Stimulated activated CD8-positive, alpha-beta memory T cell treated with anti-CD3 and anti-CD28 coated beads, Interleukin-4, amount 100 ng/mL, for 4 hours (primary cell): ENCODE measurements at places on chromosomes 1 and 21.

GRCh38 chr1:202311875-202312635 is 29.7 kb downstream of the UBE2T start:
- no peak for DNase-seq

GRCh38 chr1:112358798-112359408 is 37.1 kb upstream of the CTTNBP2NL start:
- no peak for DNase-seq

GRCh38 chr1:208291923-208292711 is 47.9 kb upstream of the PLXNA2 start:
- no peak for DNase-seq

DNA sequence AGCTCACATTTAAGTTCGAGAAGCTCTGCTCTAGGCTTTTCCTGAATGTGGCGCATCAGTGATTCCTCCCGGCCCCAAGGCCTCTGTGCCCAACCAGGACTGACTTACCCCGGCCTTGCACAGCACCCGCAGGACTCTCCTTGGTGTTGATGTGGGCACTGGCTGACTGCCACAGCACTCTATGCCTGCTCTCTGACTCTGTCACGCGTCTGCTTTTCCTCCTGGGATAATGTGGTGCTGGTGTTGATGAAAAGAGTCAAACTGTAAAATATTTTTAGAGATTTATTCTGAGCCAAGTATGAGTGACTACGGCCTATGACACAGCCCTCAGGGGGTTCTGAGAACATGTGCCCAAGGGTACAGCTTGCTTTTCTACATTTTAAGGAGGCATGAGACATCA is 15.5 kb upstream of the SLC2A5 start:
- DNase-seq, result no peak

GRCh38 chr1:199291022-199291740 is 652.3 kb downstream of the PTPRC start:
- DNase-seq, result no peak

DNA sequence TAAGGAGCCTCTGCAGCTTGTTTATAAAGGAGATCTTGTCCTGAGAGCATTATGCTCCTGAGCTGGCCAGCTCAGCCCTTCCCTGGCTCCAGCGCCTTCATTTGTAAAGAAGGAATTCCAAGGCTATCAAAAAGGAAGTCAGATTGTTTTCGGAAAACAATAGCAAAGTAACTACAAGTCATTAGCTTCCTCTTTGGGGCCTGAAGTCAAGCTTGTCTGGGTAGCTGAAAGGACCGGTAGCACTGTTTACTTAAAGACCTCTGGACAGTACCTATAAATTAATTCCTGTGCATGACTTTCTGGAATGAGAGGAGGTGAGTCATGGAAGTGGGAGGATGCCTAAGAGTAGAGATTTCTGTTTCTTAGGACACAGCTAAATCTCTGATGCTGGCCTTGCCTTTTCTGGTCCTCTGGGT is 20.7 kb upstream of the GJA5 start:
- DNase-seq, result no peak

GRCh38 chr21:15390049-15390448 is 325.2 kb upstream of the NRIP1 start:
- DNase-seq, result no peak

DNA sequence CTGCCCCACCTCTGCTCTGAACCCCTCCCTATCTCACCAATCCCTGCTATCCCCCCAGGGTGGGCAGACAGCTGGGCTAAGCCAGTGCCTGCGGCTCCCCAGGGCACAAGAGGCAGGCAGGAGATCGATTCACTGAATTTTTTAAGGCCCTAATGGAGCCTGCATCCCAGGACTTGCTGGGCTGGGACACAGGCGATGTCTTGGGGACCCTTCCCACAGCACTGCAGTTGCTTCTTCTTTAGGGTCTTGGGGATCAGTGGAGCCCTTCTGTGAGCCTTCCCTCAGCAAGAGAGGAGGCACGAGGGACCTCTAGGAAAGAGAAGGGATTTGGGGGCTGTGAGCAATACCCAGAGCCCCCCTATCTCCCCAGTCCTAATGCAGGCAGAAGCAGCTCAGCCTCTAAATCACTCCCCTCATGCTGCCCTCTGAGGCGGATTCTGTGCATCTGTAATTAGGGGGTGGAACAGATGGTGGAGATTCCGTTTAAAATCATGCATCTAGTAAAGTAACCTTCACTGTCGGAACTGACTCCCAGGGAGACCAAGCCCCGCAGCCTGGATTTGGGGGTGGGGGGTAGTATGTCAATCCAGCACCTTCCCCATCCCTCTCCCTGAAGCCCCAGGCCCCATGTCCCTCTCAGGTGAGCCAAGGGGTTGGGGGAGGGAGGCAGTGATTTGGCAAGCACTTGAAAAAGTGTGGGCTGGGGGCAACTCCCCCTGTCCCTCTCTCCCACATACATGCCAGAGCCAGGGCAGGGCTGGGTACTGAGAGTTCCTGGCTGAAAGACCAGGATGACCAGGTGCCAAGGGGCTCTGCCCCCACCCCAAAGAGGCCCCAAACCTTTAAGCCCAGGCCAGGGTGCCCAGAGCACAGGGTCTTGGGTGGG is 10.0 kb downstream of the AHDC1 start:
- no peak for DNase-seq

- DNase-seq, result no peak
Measured at GRCh38 chr21:14875704-14876523, 188.9 kb downstream of the NRIP1 start.

- peak; percentile 44 for DNase-seq
Measured at GRCh38 chr1:202159534-202160371, 649 bp downstream of the PTPN7 start.

DNA sequence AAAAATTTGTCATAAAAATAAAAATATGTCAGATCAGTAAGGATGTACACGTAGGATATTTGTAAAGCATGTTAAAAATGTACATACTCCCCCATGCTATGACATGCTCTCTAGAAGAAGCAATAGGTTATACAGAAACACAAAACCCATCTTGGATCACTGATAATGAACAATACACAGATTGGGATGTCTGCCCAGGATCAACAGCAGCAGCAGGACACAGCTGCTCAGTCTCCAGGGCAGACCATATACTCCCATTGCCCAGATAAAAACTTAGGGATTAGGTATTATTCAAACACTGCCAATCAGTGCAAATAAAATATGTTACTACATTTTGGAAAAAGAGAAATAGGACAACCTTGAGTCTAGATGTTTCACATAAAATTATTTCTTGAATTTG is 39.0 kb downstream of the DAB1 start:
- DNase-seq, result no peak
